ENCODE measurements at places on chromosomes 7 and 10.

DNA sequence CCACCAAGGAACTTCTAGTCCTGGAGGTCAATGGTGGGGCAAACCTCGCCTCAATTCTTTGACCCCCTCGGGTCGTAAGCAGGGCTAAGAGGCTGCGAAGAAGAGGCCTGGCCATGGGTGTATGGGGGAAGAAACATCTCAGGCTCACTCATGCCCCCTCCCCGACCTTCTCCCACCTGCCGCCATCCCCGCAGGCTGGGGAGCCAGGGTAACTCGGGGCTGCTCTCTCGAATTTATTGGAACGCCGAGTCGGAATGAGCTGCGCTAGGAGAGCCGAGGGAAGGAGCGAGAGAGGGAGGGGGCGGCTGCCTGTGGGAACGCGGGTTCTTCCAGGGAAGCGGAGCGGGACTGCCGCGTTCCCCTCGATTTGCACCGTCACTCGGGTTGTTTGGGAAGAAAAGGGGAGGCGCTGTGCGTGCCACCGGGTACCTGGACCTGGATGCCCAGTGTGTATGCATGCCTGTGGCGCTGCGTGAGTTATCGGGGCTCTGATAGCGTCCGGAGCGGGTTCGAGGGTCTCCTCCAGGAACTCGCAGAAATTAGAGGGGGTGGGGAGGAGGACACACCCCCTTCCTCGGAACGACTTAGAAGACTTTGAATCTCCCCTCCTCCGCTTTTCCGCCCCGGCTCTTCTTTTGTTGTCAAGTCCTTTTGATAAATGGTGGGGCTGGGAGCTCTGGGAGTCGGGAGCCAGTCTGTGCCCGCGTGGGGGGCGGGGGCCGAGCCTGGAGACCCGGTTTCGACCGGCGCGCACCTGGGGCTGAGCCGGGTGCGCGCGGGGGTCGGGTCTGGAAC, 1.8 kb upstream of the ZNF503 start:
- DNase-seq, result peak; percentile 29

GRCh38 chr7:127396184-127396583, 3.7 kb upstream of the ZNF800 start:
- peak; percentile 8 for DNase-seq

GRCh38 chr7:107109955-107110354, 58.8 kb upstream of the HBP1 start:
- no peak for DNase-seq

- peak; percentile 22 for DNase-seq
Observed at GRCh38 chr7:75688200-75689136, 50.3 kb downstream of the HIP1 start.

GRCh38 chr10:123614888-123615287, 51.3 kb upstream of the GPR26 start:
- no peak for DNase-seq

DNA sequence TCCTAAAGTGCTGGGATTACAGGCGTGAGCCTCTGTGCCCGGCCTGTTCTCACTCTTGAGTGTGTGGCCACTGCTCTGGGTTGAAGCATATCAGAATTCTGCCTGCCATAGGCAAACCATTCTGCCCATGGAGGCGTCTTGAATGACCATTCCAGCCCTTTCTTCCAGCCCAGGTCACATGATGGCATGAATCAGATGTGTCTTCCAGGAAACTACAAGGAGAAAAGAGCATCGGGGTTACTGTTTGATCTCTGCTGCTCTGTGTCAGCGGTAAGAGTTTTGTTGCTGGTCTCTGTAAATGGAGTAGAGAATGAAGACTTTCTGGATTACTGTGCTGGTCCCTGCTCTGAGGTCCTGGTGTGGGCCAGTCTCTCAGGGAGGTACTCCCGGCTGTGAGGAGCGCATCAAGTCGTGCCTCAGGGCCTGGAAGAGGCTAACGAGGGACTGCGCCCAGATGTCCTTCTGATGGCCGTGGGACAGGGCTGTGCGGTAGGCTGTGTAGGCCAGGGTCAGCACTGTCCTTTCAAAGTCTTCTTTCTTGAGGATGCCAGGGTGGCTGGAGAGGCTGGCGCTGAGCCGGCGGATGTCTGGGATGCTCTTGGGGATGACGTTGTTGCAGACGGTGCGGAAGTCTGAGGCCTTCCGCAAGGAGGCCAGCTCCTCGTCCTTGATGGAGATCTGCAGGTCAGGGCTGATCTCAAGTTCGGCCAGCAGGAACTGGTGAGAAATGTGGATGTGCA, 5.8 kb upstream of the SLC13A4 start:
- DNase-seq, result no peak

GRCh38 chr10:33735464-33735923, 401.0 kb upstream of the NRP1 start:
- no peak for DNase-seq

DNA sequence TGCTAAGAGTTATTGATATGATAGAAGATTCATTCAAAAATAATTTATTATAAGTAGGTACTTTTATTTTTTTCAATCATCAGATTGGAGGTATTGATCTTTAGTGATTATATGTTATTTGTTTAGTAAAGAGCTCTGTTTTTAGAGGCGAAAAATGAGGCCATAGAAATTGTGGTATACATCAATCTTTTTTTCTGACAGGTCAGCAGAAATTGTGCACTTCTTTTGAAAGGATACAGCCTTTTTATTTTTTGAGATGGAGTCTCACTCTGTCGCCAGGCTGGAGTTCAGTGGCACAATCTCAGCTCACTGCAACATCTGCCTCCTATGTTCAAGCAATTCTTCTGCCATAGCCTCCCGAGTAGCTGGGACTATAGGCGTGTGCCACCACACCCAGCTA, 292.1 kb downstream of the BAMBI start:
- DNase-seq, result no peak

- no peak for DNase-seq
Observed at GRCh38 chr7:25852939-25853271, 299.1 kb upstream of the NFE2L3 start.

- DNase-seq, result no peak
Observed at GRCh38 chr10:67667035-67667425, 29.0 kb downstream of the CTNNA3 start.

- no peak for DNase-seq
Observed at GRCh38 chr7:84624527-84624926, 429.9 kb upstream of the SEMA3A start.

All from DMS79 (cell line).